ENCODE measurements at places on chromosomes 1 and 21.

GRCh38 chr1:17498214-17498613 lies 41.3 kb upstream of the ARHGEF10L start:
- DNase-seq, result no peak

DNA sequence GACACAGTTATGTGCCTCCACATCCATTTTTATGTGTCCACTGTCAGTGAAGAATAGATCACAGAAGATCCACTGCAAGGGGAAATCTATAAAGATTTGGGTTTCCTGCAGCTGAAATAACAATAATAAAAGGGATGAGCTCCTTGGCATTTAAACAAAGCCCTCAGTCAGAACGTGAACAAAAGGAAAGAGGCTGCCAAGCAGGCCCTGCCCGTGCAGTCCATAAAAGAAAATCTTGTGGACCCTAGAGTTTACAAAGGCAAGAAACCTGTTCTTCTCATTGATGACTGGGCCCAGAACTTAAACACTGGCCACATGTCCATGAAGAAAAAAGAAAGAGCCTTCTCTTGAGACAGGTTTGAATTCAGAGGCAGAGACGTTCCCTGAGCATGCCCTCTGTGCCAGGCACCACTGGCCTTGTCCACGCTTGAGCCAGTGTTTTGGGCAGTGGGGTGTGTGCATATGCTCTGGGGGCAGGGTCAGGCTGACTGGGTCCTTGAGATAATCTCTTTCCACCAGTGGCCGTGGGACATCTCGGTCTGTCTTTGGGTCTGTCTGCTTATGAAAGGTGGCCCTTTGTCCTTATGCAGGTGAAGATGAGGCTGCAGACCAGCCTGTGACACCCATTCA lies 142.7 kb downstream of the HIVEP3 start:
- DNase-seq, result no peak

- no peak for DNase-seq
These were observed 24.0 kb upstream of the DR1 start for GRCh38 chr1:93321720-93322119.

- no peak for DNase-seq
These were observed 109.8 kb downstream of the MAST2 start for GRCh38 chr1:45913183-45913683.

DNA sequence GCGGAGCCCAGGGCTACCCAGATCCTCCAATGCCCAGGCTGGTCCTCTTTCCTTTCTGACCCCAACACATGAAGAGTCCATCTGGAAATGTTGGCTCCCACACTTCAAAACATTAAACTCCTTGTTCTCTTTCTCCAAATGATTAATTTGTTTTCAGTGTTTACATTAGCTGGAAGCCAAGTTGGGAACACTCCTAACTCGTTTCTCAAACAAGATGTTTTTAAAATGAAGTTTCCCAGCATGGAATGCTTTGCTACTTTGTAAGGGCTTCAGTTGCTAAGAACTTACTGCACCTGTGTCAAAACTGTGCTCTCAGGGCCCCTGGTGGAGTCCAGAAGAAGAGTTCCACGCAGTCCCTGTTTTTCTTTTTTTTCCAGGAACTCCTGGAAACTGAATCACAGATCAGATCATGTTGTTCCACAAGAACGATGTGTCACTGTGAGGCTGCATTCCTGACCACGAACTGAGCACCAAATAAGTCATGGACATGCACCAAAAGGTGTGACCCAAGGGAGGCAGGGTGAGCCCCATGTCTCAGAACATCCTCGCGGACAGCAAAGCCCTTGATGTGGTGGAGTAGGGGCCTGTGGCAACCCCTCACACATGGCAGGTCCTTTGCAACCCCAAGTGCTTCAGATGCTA lies 257.3 kb downstream of the KCNJ6 start:
- no peak for DNase-seq

DNA sequence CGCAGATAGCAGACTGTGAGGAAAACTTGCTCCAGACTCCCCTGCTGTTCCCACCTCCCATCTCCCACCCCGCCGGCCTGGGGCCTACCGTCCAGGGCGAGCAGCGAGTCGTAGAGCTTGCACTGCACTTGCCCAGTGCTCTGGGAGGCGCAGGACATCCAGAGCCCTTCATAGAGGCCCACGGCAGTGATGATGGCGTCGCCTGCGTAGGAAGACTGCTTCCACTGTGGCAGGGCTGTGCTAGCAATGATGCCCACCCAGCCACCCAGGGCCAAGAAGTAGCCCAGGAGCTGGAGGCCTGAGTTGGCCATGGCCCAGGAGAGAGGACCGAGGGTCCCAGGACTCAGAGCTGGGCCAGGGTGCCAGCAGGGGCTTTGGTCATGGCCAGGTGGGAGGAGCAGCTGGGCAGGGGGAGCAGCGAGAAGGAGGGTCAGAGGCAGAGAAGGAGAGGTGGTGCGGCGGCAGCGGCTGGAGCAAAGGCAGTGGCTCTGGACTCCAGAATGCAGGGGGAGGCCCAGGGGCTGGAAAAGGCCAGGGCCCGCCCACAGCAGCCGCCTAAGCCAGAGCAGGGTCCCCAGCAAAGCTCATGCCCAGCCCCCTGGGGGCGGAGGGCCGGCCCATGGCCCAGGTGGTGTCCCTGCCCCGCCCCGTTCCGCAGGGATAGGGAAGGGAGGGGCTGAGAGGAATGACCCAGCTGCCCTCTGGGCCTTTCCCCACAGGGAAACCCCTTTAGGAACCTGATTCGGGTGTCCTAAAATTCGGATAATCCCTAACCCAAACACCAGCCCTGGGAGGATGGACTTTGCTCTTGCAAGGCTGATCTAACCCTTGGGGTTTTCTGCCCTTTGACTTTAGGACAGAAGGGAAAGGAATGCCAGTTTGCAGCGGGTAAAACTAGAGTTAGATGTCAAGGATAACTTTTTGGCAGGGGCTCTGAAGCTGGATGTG lies at the start of gene CLDN19:
TSS of gene CLDN19 (minus strand) at position 484 of the 948 bp plus-strand sequence. CDS start at position 311, 173 bp downstream.
- no peak for DNase-seq

- no peak for DNase-seq
These were observed 256.7 kb upstream of the CACYBP start for GRCh38 chr1:174742805-174743653.

GRCh38 chr1:77227381-77227780 lies 8.2 kb upstream of the PIGK start:
- DNase-seq, result no peak

- DNase-seq, result no peak
These were observed 23.3 kb upstream of the OTUD3 start for GRCh38 chr1:19858893-19859292.

DNA sequence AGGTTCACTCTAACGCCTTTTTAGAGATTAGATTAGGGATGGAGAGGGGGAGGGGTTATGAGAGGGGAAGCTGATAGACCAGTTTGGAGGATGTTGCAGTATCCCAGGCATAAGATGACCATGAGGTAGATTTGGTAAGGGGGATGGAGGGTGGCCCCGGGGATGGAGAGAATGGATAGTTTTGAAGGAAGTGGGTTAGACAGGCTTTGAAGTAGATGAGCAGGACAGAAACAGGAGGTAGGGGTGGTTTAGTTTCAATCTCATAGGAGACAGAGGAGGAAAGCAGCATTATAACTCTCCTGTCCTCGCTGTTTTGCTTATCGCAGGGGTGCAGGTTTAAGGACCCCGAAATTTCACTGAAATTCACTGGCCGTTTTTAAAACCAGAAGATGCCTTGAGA lies 11.8 kb downstream of the UBIAD1 start:
- DNase-seq, result no peak

DNA sequence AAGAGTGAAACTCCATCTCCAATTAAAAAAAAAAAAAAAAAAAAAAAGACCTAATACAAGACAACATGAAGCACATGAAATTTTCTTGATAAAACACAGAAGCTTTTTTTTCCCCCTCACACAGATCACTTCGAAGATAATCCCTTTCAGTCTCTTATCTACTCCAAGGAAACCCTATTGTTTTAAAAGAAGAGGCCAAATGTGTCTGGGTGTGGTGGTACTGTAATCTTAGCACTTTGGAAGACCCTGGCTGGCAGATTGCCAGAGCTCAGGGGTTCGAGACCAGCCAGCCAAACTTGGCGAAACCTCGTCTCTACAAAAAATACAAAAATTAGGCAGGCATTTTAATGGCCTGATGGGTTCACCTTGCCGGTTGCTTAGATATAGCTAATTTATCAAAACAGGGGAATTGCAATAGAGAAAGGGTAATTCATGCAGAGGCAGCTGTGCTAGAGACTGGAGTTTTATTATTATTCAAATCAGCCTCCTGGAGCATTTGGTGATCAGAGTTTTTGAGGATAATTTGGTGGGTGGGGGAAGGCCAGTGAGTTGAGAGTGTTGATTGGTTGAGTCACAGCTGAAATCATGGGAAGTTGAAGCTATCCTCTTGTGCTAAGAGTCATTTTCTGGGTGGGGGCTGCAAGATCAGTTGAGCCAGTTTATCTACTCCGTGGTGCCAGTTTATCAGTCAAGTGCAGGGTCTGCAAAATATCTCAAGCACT lies 62.5 kb downstream of the SLC16A1 start:
- no peak for DNase-seq

GRCh38 chr1:228376262-228376628 lies 30.4 kb downstream of the TRIM11 start:
- DNase-seq, result no peak

DNA sequence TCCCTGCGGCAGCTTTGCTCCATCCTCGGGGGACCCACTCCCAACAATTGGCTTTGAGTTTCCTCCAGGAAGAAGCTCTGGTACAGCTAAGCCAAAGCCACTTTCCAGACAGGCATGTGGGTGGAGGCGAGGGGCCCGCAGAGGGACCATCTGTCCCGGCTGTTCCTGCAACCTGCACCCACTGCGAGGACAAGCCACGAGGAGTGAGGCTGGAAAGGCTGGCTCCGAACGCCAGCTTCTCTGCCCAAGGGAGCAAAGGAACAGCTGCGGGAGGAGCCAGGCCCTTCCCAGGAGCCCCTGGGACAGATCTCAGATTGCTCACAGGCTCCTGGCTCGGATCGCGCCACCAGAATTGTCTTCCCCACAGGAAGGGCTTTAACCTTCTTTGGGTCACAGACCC lies 28.3 kb upstream of the PEF1 start:
- DNase-seq, result no peak

DNA sequence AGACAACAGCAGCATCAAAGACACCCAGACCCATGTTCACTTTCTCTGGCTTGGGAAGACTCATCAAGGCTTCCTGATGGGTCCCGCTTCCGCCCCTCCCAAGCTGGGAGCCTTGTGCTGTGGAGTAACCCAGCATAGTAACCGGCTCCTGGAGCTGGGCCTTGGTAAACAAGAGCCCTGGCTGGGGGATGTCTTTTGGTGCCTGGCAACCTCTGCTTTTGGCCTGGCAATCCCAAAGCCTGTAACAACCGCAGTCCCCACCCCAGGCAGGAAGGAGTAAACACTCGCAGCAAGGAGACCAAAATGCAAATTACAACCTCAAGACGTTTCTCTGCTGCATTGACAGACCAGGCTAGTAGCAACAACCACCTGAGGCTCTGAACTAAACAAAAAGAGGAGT lies 16.9 kb upstream of the THRAP3 start:
- no peak for DNase-seq

- DNase-seq, result no peak
These were observed 67.2 kb upstream of the SCAF4 start for GRCh38 chr21:31798842-31799704.

GRCh38 chr21:18191139-18191538 lies 53.5 kb upstream of the CHODL start:
- DNase-seq, result no peak

DNA sequence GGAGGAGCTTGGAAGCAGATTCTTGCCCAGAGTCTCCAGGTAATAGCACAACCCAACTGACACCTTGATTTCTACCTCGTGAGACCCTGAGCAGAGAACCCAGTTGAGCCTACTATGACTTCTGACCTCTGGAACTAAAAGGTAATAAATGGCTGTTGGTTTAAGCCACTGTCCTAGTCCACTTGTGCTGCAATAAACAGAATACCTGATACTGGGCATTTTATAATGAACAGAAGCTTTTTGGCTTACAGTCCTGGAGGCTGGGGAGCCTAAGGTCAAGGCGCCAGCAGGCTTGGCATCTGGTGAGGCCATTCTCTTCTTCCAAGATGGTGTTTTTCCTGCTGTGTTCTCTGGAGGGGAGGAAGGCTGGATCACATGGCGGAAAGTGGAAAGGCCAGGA lies 39.9 kb upstream of the TP53BP2 start:
- no peak for DNase-seq

GRCh38 chr1:230210326-230210980 lies 143.4 kb downstream of the GALNT2 start:
- DNase-seq, result no peak

- no peak for DNase-seq
These were observed 7.0 kb downstream of the AKT3 start for GRCh38 chr1:243842978-243843511.

DNA sequence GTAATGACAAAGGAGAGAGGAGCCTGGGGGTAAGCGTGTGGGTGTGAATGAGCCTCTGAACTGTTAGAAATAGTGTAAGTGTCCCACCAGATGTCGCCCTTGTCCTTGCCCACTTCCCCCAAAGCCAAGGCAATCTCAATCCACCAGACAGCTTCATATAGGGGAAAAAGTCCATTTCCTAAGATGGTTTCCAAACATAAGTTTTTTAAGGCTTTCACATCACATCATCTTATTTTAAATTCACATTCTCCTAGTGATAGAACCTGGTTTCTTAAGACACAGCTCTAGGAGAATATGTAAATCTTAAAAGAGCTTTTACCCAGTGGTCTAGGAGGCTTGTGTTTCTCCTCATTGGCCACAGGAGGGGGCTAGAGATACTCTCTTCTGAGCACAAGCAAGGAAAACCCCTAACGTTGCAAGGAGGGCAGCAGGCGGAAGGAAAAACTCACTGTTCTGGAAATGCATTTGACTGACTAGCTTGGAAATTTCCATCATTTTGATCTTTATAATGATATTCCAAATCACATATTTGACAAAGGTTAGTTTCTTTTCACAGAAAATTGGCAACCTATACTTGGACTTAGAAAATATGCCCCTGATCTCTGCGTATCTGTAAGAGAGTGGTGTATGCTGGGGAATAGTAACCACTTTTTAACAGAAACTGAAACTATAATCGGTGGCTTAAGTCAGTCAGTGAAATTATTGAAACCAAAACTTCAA lies 51.9 kb upstream of the LPAR3 start:
- no peak for DNase-seq

DNA sequence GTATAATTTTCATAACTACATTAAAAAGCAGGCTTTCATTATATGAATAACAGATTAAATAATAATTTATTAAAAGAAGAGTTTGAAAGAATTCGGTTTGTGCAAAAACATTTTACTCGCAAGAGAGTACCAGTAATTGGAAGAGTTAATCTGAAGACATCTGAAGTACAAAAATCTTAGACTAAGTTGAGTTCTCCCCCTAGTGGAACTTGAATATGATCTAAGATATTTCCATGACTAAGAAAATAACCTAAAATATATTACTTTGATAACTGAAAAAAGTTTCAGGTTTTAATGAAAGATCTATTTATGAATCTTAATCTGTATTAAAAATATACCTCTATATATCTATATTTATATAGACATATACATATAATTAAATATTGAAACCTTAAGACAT lies 112.5 kb upstream of the GFI1 start:
- no peak for DNase-seq

GRCh38 chr1:47934243-47934805 lies 62.9 kb downstream of the TRABD2B start:
- peak; percentile 80 for DNase-seq

GRCh38 chr21:15400905-15401304 lies 328.9 kb upstream of the USP25 start:
- no peak for DNase-seq
